ENCODE measurements at places on chromosomes 6 and 20.

DNA sequence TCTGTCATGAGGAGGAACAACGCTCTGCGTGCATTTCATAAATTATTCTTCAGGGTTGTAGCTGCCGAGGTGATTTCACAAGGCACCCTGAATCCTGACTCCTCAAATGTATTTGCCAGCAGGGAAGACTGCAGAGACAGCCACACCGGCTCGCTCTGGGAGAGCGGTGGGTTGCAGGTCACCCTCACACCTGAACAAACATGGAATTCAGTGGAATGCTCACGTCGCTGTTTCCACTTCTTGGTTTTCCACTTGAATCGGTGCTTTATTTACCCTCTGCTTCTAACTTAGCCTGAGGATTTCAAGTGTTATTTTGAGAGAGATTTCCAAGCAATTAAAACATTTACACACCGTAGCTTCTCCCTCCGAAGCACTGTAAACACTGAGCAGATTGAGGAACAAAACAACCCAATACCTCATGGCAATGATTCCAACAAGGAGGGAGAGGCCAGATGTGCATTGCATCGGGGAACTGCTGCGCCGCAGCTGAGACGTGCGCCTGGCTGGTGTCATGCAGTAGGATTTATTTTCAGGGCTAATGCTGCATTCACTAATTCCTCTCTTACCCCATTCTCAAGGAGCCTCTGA lies 59.5 kb upstream of the GGTLC1 start:
- DNase-seq, result peak; percentile 74

GRCh38 chr6:130466748-130467061 lies 100.9 kb downstream of the TMEM200A start:
- DNase-seq, result no peak

DNA sequence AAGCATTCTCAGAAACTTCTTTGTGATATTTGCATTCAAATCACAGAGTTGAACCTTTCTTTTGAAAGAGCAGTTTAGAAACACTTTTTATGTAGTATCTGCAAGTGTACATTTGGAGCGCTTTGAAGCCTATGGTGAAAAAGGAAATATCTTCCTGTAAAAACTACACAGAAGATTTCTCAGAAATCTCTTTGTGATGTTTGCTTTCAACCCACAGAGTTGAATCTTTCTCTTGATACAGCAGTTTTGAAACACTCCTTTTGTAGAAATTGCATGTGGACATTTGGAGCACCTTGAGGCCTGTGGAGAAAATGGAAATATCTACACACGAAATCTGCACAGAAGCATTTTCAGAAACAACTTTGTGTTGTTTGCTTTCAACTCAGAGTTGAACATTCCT lies 612.3 kb upstream of the ZNF337 start:
- DNase-seq, result no peak

GRCh38 chr6:65700561-65700960 lies 6.5 kb downstream of the EYS start:
- no peak for DNase-seq

GRCh38 chr20:34449674-34450592 lies 66.3 kb upstream of the DYNLRB1 start:
- no peak for DNase-seq

DNA sequence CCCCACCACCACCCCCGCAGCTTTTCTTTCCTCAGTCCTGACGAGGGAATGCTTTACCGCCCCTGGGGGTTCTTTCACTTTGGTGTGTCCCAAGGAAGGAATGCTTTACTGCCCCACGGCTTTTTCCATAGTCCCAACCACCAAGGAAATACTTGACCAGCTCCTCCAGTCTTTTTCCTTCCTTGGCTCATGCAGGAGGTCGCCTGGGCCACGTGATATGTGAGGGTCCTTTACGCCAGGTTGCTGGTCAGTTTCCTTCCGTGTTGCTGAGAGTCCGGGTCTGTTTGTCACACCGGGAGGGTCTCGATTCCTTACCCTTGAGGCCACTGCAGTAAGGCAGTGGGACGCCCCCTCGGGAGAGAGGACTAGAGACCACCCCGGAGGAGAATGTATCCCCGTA lies 58.9 kb upstream of the CDH4 start:
- no peak for DNase-seq

GRCh38 chr6:30601815-30602641 lies 15.0 kb downstream of the PPP1R10 start:
- no peak for DNase-seq

DNA sequence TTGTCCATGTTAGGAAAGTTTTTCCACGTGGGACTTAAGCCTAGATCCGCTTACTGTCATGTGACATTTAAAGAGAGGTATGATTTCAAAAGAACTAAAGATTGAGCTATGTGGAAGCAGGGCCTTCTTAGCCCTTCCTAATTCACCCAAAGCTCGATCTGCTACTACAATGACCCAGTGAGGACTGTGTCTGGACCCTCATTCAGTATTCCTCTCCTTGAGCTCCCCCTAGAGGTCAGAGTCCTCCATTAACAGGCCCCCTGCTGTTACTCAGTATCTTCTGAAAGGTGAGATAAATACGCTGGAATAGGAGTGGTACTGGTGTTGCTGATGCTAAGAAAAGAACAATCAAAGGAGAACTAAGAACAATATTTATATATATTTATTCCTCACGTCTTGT lies 414.0 kb downstream of the GJA1 start:
- peak; percentile 73 for DNase-seq

DNA sequence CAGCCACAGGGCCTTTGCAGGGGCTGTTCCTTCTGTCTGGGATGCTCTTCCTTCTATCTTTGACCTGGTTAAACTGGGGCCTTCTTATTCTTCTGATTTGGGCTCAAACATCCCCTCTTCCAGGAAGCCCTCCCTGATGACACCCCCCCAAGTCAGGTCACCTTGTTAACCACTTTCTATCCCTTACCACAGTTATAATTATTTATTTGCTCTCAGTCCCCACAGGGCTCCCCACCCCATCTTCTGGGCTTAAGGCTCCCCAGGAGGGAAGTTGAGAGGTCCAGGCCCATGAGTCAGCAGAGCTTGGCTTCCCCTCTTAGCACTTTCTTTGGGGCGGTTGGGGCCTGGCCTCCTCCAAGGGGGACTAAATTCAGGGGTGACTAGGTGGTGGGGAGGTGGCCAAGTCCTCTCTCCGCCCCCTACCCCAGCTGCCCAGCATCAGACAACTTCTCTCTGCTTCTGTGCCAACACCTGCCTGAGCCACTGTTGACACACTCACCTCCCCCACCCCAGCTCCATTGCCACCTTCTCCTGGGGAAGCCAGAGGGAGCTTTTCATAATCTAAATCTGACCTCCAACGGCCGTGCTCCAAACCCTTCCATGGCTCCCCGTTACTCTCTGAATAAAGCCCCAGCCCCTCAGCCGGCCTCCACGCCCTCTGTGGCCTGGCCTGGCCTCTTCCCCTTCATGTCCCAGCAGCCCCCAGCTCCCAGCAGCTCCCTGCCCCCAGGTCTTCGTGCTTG lies 70.0 kb downstream of the CEBPB start:
- DNase-seq, result no peak

DNA sequence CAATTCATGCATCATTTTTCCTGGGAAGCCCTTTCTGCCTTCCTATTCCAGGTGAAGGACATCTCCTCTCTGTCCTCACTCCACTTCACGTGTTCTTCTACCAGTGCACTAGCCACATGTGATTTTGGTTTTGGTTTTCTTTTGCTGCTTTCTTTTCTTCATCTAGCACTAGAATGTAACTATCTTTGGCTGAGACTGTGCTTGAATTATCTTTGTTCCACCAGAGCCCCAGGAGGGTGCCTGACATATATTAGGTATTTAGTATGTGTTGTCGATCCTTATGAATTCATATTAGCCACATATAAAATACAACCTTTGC lies 79.9 kb downstream of the VGLL2 start:
- no peak for DNase-seq

DNA sequence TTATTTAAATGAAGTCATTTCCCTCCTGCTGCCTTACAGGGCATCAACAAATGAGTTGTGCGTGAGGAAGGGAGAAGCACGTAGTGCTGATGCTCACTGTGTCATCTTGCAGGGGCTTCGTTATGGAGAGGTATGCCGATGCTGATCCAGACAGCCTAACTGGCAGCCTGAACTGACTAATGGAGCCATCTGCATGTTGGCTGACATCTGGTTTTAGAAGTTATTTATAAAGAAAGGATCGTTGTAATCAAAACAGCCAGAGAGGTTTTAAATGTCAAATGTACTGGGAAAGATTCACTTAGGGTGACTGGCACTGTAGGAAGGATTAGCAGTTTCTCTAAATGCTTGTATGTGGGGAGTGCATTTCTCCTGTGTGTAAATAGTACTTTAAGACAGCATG lies 54.6 kb downstream of the FARS2 start:
- DNase-seq, result no peak

DNA sequence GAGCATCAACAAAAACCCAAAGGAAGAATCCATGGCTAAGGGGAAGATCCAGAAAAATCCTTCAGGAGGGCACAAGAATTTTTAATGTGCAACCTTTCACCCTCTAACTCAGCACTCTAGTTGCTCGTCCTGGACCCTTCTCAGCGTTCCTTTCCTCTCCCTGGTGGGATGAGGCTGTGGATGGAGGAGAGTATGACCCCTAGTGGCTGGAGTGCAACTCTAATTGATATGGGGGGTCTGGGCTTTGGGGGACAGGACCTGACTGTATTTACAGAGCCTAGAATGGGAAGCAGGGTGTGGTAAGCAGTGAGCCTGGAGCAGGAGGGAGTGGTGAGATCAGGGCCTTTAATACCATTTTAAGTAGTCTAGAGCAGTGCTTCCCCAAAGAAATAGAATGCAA lies 83.9 kb upstream of the CEP85L start:
- DNase-seq, result no peak

- DNase-seq, result no peak
These were observed 1.7 kb upstream of the TCP11 start for GRCh38 chr6:35142588-35143569.

GRCh38 chr6:140977403-140977802 lies 1155.3 kb upstream of the GJE1 start:
- no peak for DNase-seq

GRCh38 chr6:165222315-165223025 lies 86.9 kb downstream of the C6orf118 start:
- DNase-seq, result no peak

DNA sequence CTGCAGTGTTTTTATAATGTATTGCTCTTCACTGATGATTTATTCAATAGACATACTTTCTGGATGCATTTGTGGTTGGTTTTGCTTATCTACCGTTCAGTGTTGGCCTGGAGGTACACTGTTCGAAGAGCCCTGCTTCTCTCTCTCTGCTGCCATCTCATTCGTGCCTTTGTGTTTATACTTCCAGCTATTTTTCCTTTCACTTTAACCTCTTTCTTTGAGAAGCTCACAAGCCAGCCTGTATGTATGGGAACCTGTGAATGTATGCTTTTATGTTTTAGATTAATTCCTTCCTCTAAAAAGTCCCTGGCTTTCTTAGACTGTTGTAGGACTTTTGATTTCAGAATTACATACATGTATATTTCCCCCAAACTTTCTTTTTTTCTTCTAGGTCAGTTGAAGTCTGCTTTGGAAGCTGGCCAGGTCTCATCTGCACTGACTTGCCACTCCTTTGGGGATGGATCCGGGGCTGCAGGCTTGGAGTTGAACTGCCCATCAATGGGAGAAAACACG lies 83.0 kb downstream of the SCAND1 start:
- DNase-seq, result peak; percentile 24

- DNase-seq, result no peak
These were observed 33.1 kb downstream of the TMEM14A start for GRCh38 chr6:52704060-52704459.

DNA sequence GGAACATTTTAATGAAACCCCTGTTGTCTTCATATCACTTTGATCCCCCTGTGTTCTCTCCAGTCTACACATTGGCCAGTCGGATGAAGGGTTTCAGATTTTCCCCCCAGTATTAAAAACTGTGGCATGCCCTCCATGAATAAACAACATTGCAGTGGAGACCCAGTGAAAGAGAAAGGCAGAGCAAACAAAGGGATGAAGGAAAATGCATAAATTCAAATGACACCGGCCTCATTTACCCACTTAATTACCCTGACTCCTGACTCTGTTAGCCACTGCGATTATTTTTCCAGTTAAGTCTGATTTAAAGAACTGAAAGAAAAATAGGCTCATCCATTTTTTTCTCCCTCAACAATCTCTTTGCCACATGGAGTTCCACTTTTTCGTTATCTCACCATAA lies 569.2 kb downstream of the TFAP2B start:
- no peak for DNase-seq

- no peak for DNase-seq
These were observed 13.9 kb downstream of the AFDN start for GRCh38 chr6:167840526-167841179.

GRCh38 chr6:70717038-70717801 lies 49.5 kb downstream of the SMAP1 start:
- no peak for DNase-seq

DNA sequence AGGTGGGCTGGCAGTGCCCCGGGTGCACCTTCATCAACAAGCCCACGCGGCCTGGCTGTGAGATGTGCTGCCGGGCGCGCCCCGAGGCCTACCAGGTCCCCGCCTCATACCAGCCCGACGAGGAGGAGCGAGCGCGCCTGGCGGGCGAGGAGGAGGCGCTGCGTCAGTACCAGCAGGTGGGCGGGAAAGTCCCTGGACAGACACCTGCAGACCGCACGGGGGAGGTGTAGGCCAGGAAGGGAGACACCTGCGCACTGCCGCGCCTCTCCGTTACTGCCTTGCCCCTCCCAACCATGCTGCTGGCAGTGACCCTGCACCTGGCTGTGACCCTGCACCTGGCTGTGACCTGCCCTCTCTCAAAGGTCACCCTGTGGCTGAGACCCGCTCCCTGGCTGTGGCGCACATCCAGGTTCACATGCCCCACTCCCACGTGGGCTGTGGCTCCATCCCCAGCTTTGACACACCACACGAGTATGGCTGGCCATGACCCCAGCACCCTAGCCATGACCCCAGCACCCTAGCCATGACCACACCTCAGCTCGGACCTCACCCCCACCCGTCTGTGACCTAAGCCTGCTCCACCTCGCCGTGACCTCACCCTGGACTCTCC lies 11.6 kb downstream of the RBCK1 start:
- DNase-seq, result no peak

- no peak for DNase-seq
These were observed 27.9 kb upstream of the POPDC3 start for GRCh38 chr6:105207524-105208269.

DNA sequence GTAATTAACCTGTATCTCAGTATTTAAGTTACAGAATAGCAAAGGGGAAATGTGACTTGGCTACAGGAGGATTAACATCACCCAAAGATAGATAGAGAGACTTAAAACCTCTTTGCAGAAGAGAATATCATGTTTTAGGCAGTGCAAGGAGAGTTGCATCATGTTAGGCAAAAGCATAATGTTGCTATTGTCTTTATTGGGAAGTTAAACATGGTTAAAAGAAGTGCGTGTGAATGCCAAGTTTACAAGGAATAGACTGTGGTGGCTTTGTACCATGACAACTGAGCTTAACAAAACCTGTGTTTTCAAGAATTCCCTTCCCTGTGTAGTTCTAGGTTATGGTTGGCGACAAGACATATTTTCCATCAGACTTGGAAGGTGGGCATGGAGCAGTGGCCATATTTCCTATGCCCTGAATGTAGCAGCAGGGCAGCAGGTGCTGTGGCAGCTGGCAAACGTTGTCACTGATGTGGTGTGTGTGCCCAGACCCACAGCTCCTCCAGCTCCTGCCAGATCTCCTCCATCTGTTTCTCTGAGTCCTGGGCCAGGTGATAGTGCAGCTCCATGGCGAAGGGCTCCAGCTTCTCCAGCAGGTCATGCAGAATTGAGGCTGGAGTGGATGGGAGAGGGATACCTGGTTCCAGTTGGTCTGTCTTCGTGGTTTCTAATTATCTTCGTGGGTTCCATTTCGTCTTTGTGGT lies 163.3 kb downstream of the QRSL1 start:
- DNase-seq, result no peak
